ENCODE measurements at places on chromosomes 4 and X.

- H3K36me3 ChIP-seq, result no peaks in the 10 kb centered on the region
- H3K27ac ChIP-seq, result no peak overlapping the region
- H3K4me1 ChIP-seq, result no peaks in the 10 kb centered on the region
- no peak for DNase-seq
- H3K27me3 ChIP-seq, result no peaks in the 10 kb centered on the region
These were observed 10.6 kb downstream of the BGN start for GRCh38 chrX:153505361-153505760.

DNA sequence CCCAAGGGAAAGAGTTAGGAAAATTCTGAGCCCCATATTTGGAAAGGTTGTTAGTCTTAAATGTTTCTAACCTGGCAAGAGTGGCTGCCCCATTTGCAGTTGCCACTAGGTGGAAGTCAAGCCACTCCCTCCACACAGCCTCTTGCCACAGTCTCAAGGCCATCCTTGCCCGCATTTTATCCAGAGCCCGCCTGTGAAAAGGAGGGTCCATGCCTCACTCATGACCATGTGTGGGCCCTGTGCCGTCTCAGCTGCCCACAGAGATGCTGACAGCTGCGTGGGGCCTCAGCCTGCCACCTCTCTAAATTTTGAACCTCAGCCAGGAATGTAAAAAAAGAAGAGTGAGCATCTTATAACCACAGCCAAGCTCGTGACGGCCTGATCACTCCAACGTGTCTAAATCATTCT, 201.5 kb upstream of the FAM241A start:
- no peak for DNase-seq
- no peaks in the 10 kb centered on the region for H3K4me1 ChIP-seq
- H3K36me3 ChIP-seq, result no peaks in the 10 kb centered on the region
- no peak overlapping the region for H3K4me3 ChIP-seq
- no peak overlapping the region for H3K27ac ChIP-seq

GRCh38 chrX:118254611-118255010, 91.3 kb upstream of the WDR44 start:
- DNase-seq, result no peak
- H3K27ac ChIP-seq, result no peak overlapping the region
- H3K4me3 ChIP-seq, result no peak overlapping the region

GRCh38 chr4:110532901-110533589, 57.1 kb downstream of the ENPEP start:
- peaks cover 12% of the 10 kb centered on the region for H3K27me3 ChIP-seq
- H3K36me3 ChIP-seq, result no peaks in the 10 kb centered on the region
- DNase-seq, result no peak
- H3K4me1 ChIP-seq, result no peaks in the 10 kb centered on the region
- H3K4me3 ChIP-seq, result no peak overlapping the region

DNA sequence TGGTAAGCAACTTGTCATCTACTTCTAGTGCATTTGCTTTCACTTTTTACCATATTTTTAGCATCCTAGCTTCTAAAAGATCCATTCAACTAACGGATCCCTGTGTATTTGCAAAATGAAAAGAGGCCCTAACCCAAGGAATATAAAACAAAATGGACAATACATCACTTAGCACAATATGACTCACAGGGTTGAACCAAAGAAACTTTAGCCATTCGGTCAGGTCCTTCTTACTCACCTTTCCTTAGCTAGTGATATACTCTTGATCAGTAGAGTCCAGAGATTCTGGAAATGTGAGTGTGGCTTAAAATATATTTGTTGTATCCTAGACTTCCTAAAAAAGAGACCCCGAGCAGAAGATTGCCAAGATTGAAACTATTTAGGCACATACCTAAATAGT, 19.5 kb downstream of the TMPRSS11E start:
- no peak overlapping the region for H3K27ac ChIP-seq
- no peak for DNase-seq
- H3K36me3 ChIP-seq, result no peaks in the 10 kb centered on the region
- H3K4me3 ChIP-seq, result no peak overlapping the region
- no peaks in the 10 kb centered on the region for H3K4me1 ChIP-seq

- no peaks in the 10 kb centered on the region for H3K36me3 ChIP-seq
- H3K4me3 ChIP-seq, result no peak overlapping the region
- no peaks in the 10 kb centered on the region for H3K4me1 ChIP-seq
- no peak for DNase-seq
- H3K27ac ChIP-seq, result no peak overlapping the region
- H3K27me3 ChIP-seq, result no peaks in the 10 kb centered on the region
These were observed 424.5 kb upstream of the CTSO start for GRCh38 chr4:156378033-156378665.

- DNase-seq, result peak; percentile 73
- peaks cover 4% of the 10 kb centered on the region for H3K36me3 ChIP-seq
- H3K27me3 ChIP-seq, result no peaks in the 10 kb centered on the region
- peaks cover 50% of the 10 kb centered on the region for H3K4me1 ChIP-seq
- peak within 1 kb of the TSS; percentile 97 for H3K27ac ChIP-seq
These were observed at the start of gene TBC1D1 for GRCh38 chr4:37890801-37891259. Gene TBC1D1 (plus strand): TSS chr4:37891084. CDS start chr4:37902096, 11,012 bp downstream.

GRCh38 chr4:189002475-189002874, 863.2 kb downstream of the TRIML1 start:
- no peak overlapping the region for H3K27ac ChIP-seq
- no peak overlapping the region for H3K4me3 ChIP-seq
- H3K36me3 ChIP-seq, result no peaks in the 10 kb centered on the region
- H3K4me1 ChIP-seq, result no peaks in the 10 kb centered on the region

DNA sequence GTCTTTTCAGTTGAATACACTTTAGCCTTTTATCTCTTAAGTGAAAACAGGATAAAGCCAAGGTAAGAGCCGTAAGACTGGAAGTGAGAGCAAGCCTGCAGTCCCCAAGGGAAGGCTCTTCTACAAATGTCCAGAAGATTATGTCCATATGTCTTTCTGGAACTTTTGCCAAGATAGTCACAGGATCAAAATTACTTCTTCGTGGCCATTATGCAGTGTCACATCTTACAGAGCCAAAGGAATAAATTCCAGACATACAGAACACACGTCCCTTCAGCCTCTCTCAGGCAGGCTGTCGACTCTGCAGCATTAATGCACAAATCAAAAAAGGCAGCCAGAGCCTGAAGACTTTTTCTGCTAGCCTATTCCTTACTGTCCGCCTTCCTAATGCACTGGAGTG, 10.9 kb upstream of the GATB start:
- H3K4me3 ChIP-seq, result no peak overlapping the region
- H3K4me1 ChIP-seq, result no peaks in the 10 kb centered on the region
- H3K36me3 ChIP-seq, result peaks cover 3% of the 10 kb centered on the region

DNA sequence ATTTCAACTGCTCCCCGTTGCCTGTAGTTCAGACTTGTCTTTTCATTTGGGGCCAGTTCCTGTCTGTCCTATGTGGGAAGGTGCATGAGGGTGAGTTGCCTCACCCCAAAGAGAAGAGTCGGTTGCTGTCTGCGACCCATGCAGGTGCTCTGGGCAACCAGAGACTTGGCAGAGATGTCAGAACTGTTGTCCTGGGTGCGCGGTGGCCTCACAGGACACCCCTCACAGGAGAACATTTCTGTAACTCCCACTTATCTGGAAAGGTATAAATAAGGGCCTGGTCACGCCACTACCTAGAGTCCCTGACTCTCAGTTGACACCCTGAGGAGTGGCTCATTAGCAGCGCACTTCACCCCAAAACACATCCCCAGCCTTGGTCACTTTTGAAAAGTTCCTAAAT, 9.7 kb upstream of the NAT8L start:
- no peak overlapping the region for H3K4me3 ChIP-seq
- H3K27ac ChIP-seq, result no peak overlapping the region
- no peaks in the 10 kb centered on the region for H3K36me3 ChIP-seq
- DNase-seq, result no peak
- H3K4me1 ChIP-seq, result no peaks in the 10 kb centered on the region
- peaks cover 47% of the 10 kb centered on the region for H3K27me3 ChIP-seq

GRCh38 chrX:100995469-100995868, 26.0 kb downstream of the ARL13A start:
- peaks cover 32% of the 10 kb centered on the region for H3K36me3 ChIP-seq
- no peak overlapping the region for H3K27ac ChIP-seq
- no peak for DNase-seq

- no peak overlapping the region for H3K4me3 ChIP-seq
- DNase-seq, result no peak
- no peak overlapping the region for H3K27ac ChIP-seq
- H3K4me1 ChIP-seq, result no peaks in the 10 kb centered on the region
- no peaks in the 10 kb centered on the region for H3K27me3 ChIP-seq
These were observed 681.4 kb downstream of the GABRG1 start for GRCh38 chr4:45442466-45442865.

GRCh38 chr4:17234678-17235077, 277.2 kb downstream of the QDPR start:
- H3K36me3 ChIP-seq, result no peaks in the 10 kb centered on the region
- no peak overlapping the region for H3K4me3 ChIP-seq
- no peak for DNase-seq
- H3K27ac ChIP-seq, result no peak overlapping the region
- no peaks in the 10 kb centered on the region for H3K4me1 ChIP-seq

GRCh38 chr4:47271291-47271690, 192.2 kb downstream of the COMMD8 start:
- no peak overlapping the region for H3K27ac ChIP-seq
- H3K36me3 ChIP-seq, result no peaks in the 10 kb centered on the region
- H3K27me3 ChIP-seq, result peaks cover 4% of the 10 kb centered on the region
- H3K4me1 ChIP-seq, result no peaks in the 10 kb centered on the region
- no peak for DNase-seq

- H3K4me3 ChIP-seq, result peak overlapping the region; percentile 63
- peaks cover 51% of the 10 kb centered on the region for H3K4me1 ChIP-seq
- peak; percentile 35 for DNase-seq
- H3K27ac ChIP-seq, result peak overlapping the region; percentile 86
- no peaks in the 10 kb centered on the region for H3K36me3 ChIP-seq
These were observed 91.5 kb upstream of the ZNF827 start for GRCh38 chr4:146029939-146030710.

GRCh38 chr4:39047681-39048080, 14.4 kb upstream of the KLHL5 start:
- no peak overlapping the region for H3K4me3 ChIP-seq
- H3K36me3 ChIP-seq, result peaks cover 29% of the 10 kb centered on the region
- H3K27ac ChIP-seq, result peak overlapping the region; percentile 19
- no peak for DNase-seq
- no peaks in the 10 kb centered on the region for H3K27me3 ChIP-seq

GRCh38 chr4:110950731-110951130, 327.9 kb upstream of the PITX2 start:
- H3K27me3 ChIP-seq, result no peaks in the 10 kb centered on the region
- no peaks in the 10 kb centered on the region for H3K36me3 ChIP-seq
- no peak for DNase-seq
- no peak overlapping the region for H3K27ac ChIP-seq
- no peaks in the 10 kb centered on the region for H3K4me1 ChIP-seq

GRCh38 chr4:86791126-86791525, 58.1 kb downstream of the SLC10A6 start:
- H3K4me1 ChIP-seq, result no peaks in the 10 kb centered on the region
- no peak overlapping the region for H3K4me3 ChIP-seq
- DNase-seq, result no peak
- H3K36me3 ChIP-seq, result no peaks in the 10 kb centered on the region
- H3K27ac ChIP-seq, result no peak overlapping the region
- no peaks in the 10 kb centered on the region for H3K27me3 ChIP-seq

GRCh38 chr4:159308566-159309340, 205.9 kb downstream of the RAPGEF2 start:
- no peak overlapping the region for H3K27ac ChIP-seq
- H3K4me3 ChIP-seq, result no peak overlapping the region
- no peaks in the 10 kb centered on the region for H3K27me3 ChIP-seq
- DNase-seq, result no peak
- no peaks in the 10 kb centered on the region for H3K4me1 ChIP-seq
- H3K36me3 ChIP-seq, result peaks cover 26% of the 10 kb centered on the region

- H3K4me3 ChIP-seq, result peak overlapping the region; percentile 39
- peak overlapping the region; percentile 81 for H3K27ac ChIP-seq
- DNase-seq, result no peak
- peaks cover 26% of the 10 kb centered on the region for H3K4me1 ChIP-seq
- no peaks in the 10 kb centered on the region for H3K27me3 ChIP-seq
- no peaks in the 10 kb centered on the region for H3K36me3 ChIP-seq
These were observed 96.4 kb upstream of the C1GALT1C1 start for GRCh38 chrX:120726294-120726693.

DNA sequence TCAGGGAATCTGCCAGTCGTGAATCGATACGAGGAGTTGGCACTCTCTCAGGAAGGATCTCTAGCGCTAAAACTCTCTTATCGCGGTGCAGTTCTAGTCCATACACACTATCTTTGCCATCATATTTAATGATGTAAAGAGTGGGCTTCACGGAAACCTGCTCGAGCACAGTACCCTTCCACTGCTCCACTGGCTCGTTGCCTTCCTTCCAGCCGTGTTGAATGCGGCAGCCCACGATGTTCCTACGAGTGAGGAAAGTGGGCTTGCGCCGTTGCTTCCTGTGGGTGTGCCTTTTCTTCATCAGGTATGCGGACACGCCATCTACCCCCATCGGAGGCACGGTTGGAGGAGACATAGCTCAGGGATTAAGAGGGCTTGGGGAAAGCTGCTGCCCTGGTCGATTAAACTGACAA, 661 bp downstream of the SPIN4 start:
- H3K4me3 ChIP-seq, result peak overlapping the region; percentile 94
- H3K27me3 ChIP-seq, result no peaks in the 10 kb centered on the region
- peaks cover 18% of the 10 kb centered on the region for H3K4me1 ChIP-seq
- peak; percentile 15 for DNase-seq
- no peaks in the 10 kb centered on the region for H3K36me3 ChIP-seq
- peak overlapping the region; percentile 80 for H3K27ac ChIP-seq

DNA sequence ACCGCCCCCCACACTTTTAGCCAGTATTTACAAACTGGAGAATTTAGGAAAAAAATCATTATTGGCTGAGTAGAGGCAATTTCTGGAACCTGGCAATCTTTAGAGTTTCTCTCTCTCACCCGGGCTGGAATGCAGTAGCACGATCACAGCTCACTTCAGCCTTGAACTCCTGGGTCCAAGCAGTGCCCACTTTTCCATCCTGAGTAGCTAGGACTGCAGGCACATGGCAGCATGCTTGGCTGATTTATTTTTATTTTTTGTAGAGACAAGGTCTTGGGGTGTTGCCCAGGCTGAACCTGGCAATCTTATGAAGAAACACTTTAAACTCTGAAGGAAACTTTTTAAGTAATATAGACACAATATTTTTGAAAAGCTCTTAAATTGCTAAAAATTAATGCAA, 120.1 kb downstream of the AFF1 start:
- no peak for DNase-seq
- H3K27ac ChIP-seq, result peak overlapping the region; percentile 16
- H3K4me3 ChIP-seq, result no peak overlapping the region
- peaks cover 76% of the 10 kb centered on the region for H3K4me1 ChIP-seq
- no peaks in the 10 kb centered on the region for H3K27me3 ChIP-seq

DNA sequence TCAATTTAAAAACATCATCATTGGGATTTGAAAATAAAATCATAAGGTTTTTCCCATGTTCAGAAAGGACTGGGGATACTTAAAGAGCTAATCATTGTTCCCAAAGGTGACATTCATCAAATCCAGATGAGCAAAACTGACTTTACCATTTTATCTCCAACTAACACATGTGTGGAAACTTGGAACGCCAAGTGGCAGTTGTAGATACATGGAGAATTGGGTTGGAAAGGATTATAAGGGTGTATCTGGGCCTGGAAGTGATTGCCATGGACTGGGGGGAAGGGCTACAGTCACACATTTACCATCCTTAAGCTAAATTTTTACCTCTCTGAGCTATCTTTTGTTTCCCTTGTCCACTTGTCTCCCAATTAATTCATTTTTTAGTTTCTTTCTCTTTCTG, 203.4 kb downstream of the SLC39A8 start:
- H3K36me3 ChIP-seq, result no peaks in the 10 kb centered on the region
- H3K4me1 ChIP-seq, result no peaks in the 10 kb centered on the region
- no peaks in the 10 kb centered on the region for H3K27me3 ChIP-seq
- H3K4me3 ChIP-seq, result no peak overlapping the region
- H3K27ac ChIP-seq, result no peak overlapping the region
- no peak for DNase-seq

- no peaks in the 10 kb centered on the region for H3K27me3 ChIP-seq
- H3K36me3 ChIP-seq, result no peaks in the 10 kb centered on the region
- H3K4me1 ChIP-seq, result no peaks in the 10 kb centered on the region
- H3K27ac ChIP-seq, result no peak overlapping the region
- DNase-seq, result no peak
- no peak overlapping the region for H3K4me3 ChIP-seq
These were observed 421.7 kb upstream of the INTU start for GRCh38 chr4:127210893-127211649.
